ENCODE measurements at places on chromosomes 13 and 19. TPM values are rescaled to one million over a fixed set of nuclear protein-coding genes. Genes with fewer than 3 reads are reported as not detected.

GRCh38 chr19:42251572-42252358, 3.2 kb downstream of the ERF start:
- peak; percentile 44 for DNase-seq

DNA sequence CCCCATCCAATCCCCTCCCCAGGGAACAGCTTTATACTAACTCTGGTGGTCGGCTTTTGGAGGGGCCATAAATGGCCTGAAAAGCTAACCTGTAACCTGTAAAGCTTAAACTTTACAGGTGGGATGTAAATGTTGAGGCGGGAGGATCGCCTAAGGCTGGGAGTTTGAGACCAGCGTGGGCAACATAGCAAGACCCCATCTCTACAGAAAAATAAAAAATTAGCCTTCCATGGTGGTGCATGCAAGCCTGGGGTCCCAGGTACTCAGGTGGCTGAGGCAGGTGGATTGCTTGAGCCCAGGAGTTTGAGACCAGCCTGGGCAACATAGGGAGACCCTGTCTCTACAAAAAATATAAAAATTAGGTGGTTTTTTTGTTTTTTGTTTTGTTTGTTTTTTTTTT, 18.5 kb downstream of the CARM1 start:
- DNase-seq, result no peak

DNA sequence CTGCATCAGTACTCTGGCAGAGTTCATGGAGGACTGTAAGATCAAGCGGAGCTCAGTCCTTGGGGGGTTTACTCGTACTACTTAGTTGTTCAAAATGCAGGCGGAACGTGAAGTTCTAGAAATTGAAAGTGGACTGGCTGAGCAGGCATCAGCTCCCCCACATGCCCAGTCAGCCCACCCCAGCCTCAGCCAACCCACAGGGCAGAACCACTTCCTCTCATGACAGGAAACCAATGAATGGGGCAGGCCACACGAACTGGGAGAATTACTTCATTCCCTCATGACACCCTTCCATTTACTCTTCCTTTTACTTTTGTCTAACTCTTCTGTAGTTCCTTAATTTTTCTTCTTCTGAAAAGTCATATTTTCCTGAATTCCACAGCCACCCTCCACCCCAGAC, 71.9 kb downstream of the FLT1 start:
- no peak for DNase-seq

DNA sequence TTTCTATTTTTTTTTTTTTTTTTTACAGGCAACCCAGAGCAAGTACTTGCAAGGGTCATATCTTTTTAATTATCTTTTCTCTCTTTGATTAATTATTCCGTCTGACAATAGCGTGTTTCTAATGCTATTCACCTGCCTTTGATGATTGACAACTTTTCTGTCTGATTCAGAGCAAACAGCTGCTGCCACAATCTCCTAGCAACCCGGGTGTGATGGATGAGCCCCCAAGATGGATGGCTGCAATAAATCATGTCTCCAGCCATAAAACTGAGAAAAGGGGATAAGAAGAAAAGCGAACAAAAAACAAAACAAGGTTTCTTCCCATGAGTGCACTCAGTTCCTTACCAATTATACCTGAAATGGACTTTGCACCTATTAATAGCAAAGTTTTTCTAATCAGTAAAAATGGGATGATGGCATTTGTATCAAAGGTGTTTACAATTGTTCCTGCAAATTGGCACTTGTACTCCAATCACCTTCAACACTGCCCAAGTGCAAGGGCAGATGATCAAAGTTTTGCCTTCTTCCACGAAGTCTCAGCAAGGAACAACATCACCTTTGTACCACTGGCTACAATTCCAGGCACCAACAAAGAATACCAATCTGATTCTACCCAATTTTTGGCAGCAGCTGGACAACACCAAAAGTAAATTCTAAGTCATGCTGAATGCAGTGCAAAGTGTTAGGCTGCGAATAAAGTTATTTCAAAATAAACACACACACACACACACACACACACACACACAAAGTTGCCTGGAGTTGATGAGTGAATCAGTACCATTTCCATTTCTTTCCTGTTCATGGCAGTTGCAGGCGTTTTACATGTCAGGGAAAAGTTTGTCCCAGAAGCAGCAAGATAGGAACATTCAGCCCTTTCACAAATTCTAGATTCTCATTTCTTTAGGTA, 12.0 kb downstream of the TSHZ3 start:
- no peak for DNase-seq

DNA sequence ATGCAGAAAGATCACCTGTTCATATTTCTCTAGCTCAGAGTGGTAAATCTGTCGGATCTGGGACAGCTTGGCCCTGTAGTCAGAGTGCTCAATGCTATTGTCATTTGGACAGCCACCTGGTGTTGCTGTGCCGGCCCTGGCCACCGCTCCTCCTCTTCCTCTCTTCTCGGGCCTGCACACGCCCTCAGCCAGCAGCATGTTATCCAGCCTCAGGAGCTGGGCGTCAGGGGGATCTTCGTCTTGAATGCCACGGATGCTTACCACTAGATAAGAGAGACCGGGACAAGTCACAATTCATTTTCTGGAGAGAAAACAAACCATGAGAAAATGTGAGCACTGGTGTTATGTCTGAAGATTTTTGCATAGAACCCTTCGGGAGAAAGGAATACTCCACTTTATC, 32.5 kb downstream of the CILP2 start:
- no peak for DNase-seq

GRCh38 chr19:48946463-48947257, 8.0 kb upstream of the BAX start:
- no peak for DNase-seq

KMT2B gene
- total RNA-seq, result 12.9 TPM

Measured in foreskin keratinocyte (primary cell).